ENCODE measurements at places on chromosomes 3 and 15.

- no peak for DNase-seq
Observed at GRCh38 chr15:39830166-39830565, 47.5 kb upstream of the FSIP1 start.

- no peak for DNase-seq
Observed at GRCh38 chr15:51223771-51224229, 114.6 kb downstream of the CYP19A1 start.

- DNase-seq: no peak
Observed at GRCh38 chr3:158685159-158685558, 12.7 kb upstream of the LXN start.

DNA sequence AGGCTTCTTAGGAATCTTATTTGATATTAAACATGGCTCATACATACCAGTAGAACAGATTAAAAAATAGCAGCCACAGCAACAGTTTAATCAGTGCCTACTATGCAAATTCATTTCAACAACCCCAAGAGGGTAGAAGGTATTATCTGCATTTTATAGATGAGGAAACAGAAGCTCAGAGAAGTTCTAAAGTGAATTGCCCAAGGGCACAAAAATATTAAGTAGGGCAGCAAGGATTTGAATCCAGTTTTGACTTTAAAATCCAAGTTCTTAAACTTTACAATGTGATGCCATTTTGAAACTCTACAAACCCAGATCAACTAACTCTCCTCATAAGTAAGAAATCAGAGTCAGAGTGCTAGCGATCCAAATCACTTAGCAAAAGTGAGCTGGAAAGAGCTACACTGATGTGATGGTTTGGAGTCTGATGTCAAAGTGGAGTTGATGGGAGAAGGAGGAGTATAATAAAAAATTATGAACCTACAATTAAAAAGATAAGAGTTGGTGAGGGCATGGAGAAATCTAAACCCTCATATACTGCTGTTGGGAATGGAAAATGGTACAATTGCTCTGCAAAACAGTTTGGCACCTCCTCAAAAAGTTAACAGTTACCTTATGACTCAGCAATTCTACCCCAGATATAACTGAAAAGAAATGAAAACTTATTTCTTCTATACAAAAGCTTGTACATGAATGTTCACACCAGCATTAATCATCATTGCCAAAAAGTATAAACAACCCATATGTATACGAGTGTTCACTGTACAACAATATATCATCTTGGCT lies 51.0 kb upstream of the PLXND1 start:
- no peak for DNase-seq

DNA sequence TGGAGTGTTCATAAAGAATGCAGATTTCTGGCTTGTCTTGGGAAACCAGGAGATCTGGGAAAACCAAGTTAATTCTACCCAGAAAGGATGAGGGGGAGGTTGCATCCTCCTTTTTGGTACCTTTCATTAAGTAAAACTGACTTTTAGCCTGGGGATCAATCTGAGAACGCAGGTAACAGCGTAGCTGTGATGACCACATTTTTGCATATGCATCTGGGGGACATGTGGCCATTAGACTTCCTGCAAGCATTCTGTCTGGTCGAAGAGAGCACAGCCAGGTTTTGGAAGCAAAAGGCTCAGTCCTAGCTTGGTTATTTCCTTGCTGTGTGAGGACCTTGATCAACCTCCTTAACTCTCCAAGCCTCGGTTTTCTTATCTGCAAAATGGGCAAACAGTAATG lies 145.2 kb downstream of the SHQ1 start:
- no peak for DNase-seq

- peak; percentile 29 for DNase-seq
Observed at GRCh38 chr3:141738891-141739363, 829 bp downstream of the RNF7 start.

GRCh38 chr3:41103200-41103599 lies 96.1 kb upstream of the CTNNB1 start:
- DNase-seq: no peak

DNA sequence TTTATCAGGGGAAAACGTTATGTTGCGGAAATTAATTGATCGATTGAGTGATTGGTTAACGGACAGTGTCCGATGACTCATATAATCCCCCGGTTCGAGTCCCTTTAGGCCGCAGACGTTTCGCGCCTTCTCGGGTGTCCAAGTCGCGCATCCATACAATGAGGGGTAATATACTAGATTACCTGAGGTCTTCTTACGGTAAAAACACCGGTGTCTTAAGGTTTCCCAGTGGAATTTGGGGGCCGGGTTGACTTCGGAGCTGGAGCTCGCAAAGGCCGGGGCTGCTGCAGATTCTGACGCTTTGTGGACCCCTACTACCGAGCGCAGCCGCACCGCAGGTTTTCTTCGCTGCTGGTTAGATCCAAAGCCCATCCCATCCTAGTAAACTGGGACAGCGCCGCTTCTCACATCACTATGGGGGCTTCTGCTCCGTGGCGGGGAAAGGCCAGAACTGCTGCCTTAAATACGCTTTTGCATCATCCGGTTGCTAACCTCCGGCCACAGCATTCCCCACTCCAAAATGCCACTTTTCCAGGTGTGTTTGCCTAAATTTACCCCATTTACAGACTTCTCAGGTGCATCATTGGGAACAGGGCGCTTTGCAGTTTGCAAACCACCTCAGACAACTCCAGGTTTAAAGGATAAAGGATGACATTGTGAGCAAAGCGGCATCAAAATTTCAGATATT lies 858 bp upstream of the SACM1L start:
- DNase-seq: peak; percentile 52

DNA sequence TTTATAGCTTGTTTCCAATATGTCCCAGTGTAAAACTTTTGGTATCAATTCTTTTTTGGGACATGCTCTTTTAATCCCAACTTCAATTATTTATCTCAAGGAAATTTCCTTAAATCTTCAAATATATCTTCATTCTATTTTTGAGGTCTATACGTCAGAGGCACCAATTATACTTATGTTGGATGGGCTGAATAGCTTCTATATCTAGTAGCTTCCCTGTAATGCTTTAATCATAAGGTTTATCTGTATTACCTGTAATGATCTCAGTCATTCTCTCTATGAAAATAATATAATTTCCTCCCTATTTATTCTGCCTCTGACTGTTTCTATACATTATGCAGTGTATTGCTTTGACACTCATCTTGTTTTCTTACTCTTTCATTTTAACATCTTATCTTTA lies 29.9 kb upstream of the MCCC1 start:
- no peak for DNase-seq

DNA sequence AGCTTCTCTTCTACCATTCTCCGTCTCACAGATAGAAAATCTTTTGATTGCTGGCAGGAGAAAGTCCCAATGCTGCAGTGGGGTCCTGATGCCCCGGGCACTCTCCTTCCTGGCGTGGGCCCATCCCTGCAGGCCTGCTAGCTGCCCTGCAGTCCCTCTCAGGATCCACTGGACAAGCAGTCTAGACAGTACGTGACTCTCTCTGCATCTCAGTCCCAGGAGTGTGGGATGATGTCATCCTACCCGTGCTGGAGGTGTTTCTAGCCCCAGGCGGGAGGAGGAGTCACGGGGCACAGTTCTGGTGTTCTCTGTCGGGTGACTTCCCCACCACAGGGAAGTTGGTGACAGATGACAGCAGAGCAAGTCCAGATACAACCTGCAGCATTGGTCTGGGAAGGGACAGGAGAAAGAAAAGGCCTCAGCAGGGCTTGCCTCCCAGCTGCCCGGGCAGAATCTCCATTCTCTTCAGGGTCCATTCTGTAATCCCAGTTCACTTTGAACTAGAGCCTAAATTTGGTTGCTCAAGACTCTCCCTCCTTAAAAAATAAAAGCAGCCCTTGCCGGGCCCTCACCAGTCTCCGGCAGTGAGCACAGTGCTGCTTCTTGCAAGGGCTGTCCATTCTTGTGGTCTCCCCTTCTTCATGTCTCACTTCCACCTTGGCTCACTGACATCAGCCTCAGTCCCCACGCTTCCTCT lies 30.6 kb downstream of the SLC28A1 start:
- DNase-seq: no peak

DNA sequence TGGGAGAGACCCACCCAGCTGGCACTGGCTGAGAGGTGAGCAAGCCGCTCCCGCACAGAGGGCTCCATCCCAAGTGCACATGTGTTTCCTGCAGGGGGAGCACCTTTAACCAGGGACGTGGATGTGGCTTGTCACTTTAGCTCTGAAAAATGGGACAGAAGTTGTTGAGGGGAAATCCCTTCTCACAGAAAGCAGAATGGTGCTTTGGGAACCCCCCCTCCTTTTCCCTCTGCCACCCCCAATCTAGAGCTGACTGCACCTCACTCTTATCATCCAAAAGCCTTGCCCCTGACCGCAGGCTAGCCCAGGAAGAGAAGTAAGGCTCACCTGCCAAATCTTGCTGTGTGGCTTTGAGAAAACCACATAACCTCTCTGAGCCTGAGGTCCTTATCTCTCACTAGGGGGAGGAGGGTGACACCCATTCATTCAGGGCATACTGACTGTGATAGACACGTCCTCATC lies 77.9 kb downstream of the RPN1 start:
- no peak for DNase-seq

- DNase-seq: no peak
Observed at GRCh38 chr3:195251336-195252065, 19.5 kb downstream of the XXYLT1 start.

DNA sequence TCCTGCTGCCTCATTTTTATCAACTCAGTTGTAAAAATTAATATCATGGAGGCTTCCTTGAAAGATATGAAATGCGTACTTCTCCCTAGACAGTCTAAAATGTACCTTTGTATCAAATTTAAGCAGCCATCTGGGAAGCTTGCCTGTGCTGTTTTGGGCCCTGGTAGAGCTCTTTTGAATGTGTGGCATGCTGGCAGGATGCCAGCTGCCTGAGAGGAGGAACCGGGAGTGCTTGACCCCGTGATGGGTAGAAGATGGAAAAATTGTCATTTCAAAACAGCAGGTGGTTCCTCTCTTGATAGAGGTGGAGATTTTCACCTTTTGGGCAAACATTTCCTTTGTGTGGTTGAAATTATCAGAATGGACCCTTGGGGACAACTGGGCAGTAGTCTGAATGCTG lies 245.3 kb downstream of the RPLP1 start:
- DNase-seq: peak; percentile 8

DNA sequence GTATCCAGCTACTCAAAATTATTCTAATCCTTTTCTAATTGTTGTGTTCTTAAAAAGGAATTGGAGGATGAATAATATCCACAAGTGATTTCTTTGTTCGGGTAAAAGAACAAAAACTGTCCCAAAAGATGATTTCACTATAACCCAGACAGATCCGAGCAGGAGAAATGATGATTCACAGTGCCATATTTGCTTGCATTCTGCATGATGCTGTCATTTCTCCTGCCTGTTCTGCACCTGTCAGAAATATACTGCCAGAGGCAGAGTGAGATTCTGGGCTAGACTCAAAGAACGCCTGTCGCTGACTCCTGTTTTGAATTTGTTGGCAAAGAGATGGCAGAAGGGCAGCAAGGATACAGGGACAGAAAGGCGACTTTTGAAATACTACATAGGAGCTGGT lies 34.7 kb upstream of the SLC24A5 start:
- no peak for DNase-seq

DNA sequence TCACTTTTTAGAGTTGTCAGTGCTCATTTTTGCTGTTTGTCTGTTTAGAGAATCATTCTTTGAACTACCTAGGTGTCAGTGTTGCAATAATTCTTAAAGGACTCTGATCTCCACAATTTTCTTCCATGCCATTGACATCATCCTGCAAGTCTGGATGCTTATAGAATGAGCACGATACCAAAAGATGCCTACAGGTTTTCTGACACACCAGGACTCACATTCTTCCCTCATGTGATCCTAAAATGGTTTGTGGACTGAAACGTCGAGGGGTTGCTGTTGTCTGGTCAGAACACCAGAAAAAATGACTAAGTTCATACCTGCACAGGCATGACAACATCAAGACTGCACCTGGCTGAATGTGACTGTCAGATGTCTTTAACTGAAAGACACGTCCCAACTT lies 95.9 kb downstream of the SEMA5B start:
- no peak for DNase-seq

DNA sequence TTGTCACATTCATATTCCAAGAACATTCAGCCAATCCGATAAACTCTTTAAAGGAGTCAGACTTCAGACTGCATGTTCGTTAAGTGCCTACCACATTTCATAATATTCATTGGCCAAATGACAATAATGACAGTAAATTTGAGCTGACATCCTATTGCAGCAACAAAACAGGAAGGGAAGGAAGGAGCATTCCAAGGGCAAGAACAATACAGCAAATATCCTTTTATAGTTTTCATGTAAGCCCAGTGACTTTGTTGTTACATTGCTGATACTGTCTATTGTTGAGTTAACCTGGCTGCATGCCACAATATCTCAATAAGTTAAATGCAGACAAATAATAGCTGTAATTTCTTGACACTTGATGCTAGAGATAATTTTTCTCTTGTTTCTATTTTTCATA lies 16.4 kb upstream of the CBLB start:
- no peak for DNase-seq

DNA sequence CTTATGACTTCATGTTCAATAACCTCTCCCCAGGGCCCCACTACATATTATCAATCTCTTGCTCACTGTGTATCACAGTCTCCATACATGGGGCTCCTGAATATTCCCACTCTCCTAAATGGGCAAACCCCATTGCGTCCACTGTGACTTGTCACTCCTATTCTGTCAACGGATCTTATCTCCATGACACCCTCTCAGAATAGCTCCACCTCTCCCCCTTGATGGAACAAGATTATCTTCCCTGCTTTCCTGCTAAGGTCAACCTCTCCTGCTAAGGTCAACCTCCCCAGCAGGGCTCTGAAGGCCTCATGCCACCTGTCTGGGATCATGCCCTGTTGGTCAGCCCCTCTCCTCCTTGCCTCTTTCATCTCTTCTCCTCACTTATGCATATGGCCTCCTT lies 1.8 kb downstream of the CLDN18 start:
- DNase-seq: no peak

GRCh38 chr3:102181175-102181920 lies 253.5 kb upstream of the ZPLD1 start:
- DNase-seq: no peak

DNA sequence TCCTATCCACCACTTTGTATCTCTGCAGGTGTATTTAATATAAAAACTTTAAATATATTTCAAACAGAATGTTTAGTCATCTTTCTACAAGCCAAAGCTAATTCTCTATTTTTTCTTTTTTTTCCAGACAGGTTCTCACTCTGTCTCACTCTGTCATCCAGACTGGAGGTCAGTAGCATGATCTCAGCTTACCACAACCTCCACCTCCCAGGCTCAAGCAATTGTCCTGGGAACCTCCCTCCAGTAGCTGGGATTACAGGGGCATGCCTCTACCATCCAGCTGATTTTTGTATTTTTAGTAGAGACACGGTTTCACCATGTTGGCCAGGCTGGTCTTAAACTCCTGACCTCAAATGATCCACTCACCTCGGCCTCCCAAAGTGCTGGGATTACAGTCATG lies 202.6 kb downstream of the VGLL3 start:
- no peak for DNase-seq

GRCh38 chr15:70299931-70300869 lies 202.5 kb upstream of the TLE3 start:
- DNase-seq: no peak
